ENCODE measurements at places on chromosomes 3 and 15.
A peak's percentile ranks its signal among the peaks of the same experiment; 100 is the strongest.

GRCh38 chr3:141460097-141460704, 26.6 kb upstream of the RASA2 start:
- H3K27ac ChIP-seq, result no peak overlapping the region
- H3K4me3 ChIP-seq, result no peak overlapping the region
- no peaks in the 10 kb centered on the region for H3K36me3 ChIP-seq
- peaks cover 19% of the 10 kb centered on the region for H3K4me1 ChIP-seq

DNA sequence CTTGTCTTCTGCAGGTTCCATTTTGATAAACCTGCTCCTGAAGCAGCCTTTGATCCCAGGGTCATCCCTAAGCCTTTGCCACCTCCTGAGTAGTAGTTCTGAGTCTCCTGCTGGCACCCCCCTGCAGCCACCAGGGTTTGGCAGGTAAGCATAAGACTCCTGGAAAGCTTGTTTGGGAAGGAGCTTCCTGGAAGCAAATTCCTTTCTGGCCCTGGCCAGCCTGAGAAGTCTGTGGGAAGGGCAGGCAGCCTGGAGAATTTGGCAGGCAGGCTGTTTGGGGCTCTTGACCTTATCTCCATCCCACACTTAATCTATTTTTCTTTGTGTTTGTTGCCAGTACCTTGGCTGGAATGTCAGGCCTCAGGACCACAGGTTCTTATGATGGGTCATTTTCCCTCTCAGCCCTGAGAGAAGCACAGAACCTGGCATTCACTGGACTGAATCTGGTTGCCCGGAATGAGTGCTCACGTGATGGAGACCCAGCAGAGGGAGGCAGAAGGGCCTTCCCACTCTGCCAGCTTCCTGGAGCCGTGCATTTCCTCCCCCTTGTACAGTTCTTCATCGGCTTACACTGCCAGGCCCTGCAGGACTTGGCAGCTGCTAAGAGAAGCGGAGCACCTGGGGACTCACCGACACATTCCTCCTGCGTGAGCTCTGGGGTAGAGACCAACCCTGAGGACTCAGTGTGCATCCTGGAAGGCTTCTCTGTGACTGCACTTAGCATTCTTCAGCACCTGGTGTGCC, 13.4 kb downstream of the ATRIP start:
- peaks cover 12% of the 10 kb centered on the region for H3K36me3 ChIP-seq
- no peak overlapping the region for H3K4me3 ChIP-seq
- peaks cover 5% of the 10 kb centered on the region for H3K27me3 ChIP-seq
- no peaks in the 10 kb centered on the region for H3K4me1 ChIP-seq

DNA sequence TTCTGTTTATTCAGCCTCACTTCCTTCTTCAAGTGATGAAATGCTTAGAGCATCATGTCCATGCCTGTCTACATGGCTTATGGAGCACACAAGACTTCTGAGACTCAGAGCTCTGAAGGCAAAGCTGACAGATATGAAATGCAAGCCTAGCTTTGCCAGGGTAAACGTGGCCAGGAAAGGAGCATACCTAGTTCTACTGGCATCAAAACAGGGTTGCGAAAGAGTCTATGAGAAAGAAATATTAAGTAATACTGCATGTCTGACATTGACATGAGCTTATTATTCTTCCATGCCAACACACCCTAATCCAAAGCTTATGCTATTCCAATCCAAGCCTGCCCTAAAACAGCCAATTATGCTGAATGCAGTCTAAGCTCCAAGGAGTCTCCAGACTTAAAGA, 391.5 kb downstream of the ERC2 start:
- H3K27me3 ChIP-seq, result no peaks in the 10 kb centered on the region
- no peak for DNase-seq
- H3K36me3 ChIP-seq, result no peaks in the 10 kb centered on the region
- no peak overlapping the region for H3K27ac ChIP-seq
- H3K4me1 ChIP-seq, result no peaks in the 10 kb centered on the region

GRCh38 chr15:78102741-78103140, 10.4 kb downstream of the SH2D7 start:
- H3K36me3 ChIP-seq, result no peaks in the 10 kb centered on the region
- no peak overlapping the region for H3K27ac ChIP-seq

- H3K27ac ChIP-seq, result peak overlapping the region; percentile 77
- H3K4me1 ChIP-seq, result peaks cover 46% of the 10 kb centered on the region
- H3K4me3 ChIP-seq, result no peak overlapping the region
- peaks cover 43% of the 10 kb centered on the region for H3K36me3 ChIP-seq
- H3K27me3 ChIP-seq, result peaks cover 12% of the 10 kb centered on the region
- DNase-seq, result no peak
Measured at GRCh38 chr3:16370872-16371740, 106.1 kb downstream of the OXNAD1 start.

Data from endothelial cell (in vitro differentiated cells).